ENCODE measurements at places on chromosomes 5 and 9. TPM values are rescaled to one million over a fixed set of nuclear protein-coding genes. Genes with fewer than 3 reads are reported as not detected.

The MOB3B gene
- 14.6 TPM for total RNA-seq

DNA sequence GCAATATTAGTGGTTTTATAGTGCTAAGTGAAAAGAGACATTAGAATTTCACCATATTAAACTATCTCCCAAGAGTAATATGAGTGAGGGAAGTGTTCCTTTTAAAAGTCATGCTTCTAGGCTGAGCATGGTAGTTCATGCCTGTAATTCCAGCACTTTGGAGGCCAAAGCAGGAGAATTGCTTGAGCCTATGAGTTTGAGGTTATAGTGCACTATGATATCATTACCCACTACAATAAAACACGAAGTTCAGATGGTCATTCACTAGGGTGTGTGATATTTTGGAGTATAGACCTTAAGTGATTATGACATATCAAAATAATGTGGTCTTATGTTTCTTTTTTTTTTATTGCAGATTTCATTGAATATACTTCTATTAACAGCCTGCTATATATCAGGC is 6.7 kb downstream of the KIF2A start:
- no peak for DNase-seq
- no peaks in the 10 kb centered on the region for H3K27me3 ChIP-seq
- peaks cover 41% of the 10 kb centered on the region for H3K4me1 ChIP-seq

GRCh38 chr5:58456026-58456425 is 3.9 kb downstream of the PLK2 start:
- peak overlapping the region; percentile 97 for H3K4me3 ChIP-seq
- DNase-seq: no peak
- peaks cover 73% of the 10 kb centered on the region for H3K36me3 ChIP-seq

GRCh38 chr9:8660383-8660782 is 860.8 kb upstream of the DMAC1 start:
- no peak for DNase-seq
- H3K4me1 ChIP-seq: peaks cover 30% of the 10 kb centered on the region
- peak overlapping the region; percentile 71 for H3K27ac ChIP-seq

- no peak overlapping the region for H3K4me3 ChIP-seq
- no peak overlapping the region for H3K27ac ChIP-seq
- H3K4me1 ChIP-seq: peaks cover 16% of the 10 kb centered on the region
- no peaks in the 10 kb centered on the region for H3K27me3 ChIP-seq
- no peaks in the 10 kb centered on the region for H3K36me3 ChIP-seq
Measured at GRCh38 chr5:31106278-31106677, 87.2 kb upstream of the CDH6 start.

DNA sequence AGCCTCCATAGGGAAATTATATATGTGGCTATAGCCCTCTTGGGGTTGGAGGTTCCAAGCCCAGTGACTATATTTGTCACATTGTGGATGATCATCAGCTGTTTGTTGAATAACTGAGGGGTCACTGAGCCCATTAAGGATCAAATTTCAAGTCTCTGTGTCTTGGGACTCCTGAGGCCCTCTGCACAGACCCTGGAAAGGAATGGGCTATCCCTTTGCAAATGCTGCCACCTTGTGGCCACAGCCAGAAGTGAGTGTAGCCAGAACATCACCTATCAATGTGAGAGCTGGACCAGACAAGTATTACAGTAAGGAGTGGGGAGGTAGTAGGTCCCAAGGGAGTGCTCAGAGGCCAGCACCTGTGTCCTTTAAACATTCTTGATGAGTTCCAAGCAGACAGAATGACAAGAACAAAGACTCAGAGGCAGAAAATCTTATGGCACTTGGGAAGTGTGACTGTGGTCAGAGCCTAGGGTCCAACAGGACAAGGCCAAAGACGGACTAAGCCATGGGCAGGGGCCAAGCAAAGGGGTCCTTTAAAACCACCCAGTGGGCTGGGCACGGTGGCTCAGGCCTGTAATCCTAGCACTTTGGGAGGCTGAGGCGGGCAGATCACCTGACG is 8.2 kb downstream of the RPP25L start:
- peak; percentile 76 for DNase-seq
- H3K27me3 ChIP-seq: peaks cover 28% of the 10 kb centered on the region
- H3K4me3 ChIP-seq: no peak overlapping the region
- H3K27ac ChIP-seq: no peak overlapping the region
- H3K36me3 ChIP-seq: no peaks in the 10 kb centered on the region
- no peaks in the 10 kb centered on the region for H3K4me1 ChIP-seq

Measured in mesothelial cell of epicardium (in vitro differentiated cells).